ENCODE measurements at places on chromosomes 5 and 9.

DNA sequence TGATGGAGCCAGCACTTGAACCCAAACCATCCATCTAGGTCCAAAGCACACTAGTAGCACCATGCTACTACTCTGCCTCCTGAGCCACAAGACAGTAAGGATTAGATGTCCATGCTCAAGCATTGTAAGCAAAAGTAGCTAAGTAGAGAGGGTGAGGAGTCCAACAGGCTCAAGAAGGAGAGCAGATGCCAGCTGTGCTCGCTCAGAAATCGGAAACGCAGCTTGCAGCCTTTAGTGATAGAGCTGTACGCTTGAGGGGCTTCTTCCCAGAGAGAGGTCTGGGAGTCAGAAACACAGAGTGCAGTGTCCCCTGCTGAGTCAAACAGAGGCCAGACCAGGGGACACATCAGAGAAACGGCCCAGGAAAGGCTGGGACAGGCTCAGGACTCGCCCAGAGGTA is 32.7 kb upstream of the GABRP start:
- no peak for DNase-seq

DNA sequence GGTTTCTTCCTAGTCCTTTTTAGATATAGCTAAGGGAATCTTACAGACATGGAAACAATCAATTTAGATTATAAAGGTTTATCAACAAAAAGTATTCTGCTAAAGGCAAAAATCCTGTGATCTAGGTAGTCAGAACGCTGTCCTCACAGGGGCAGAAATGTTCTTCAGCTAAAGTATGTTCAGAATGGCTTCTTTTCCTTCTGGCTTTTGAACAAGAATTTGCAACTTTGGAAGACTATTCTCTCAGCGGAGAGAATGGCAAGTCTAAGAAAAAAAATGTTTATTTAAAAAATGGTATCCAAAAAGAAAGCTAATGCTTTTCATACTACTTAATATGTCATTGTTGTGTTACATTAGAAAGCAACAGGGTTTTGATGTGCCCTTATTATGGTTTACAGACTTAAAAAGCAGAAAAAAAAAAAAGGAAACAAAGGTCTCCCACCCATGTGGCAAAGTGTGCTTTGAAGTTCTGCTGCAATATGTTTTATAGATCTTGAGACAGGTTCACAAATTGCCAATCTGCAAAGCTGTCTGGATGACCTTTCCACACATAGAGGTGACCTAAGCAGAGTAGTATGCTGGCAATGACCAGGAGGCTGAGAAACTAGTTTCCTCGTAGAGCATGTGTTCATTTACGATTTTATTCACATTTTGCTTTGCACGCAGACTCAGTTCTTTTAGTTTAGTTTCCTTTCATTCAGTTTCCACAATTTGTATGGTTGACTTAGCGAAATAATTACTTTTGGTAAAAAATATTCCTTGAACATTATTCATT is 45.1 kb upstream of the PJA2 start:
- peak; percentile 48 for DNase-seq

DNA sequence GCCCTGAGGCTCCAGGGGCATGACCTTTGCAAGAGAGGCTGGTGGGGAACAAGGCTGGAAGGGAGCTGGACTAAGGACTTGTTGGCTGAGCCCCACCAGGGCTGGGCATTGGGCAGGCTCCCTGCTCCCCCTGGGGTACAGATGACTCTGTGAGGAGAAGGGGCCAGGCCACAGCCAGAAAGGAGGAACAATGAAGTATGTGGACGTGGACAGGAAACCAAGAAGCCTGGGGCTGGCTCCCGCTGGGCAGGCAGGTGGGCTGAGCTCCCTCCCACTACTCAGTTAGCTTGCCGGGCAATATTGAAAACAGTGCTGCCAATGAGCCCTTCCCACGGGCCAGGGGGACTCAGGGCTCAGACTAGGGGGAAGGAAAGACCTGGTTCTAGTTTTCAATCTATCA is 66.1 kb upstream of the SPTLC1 start:
- DNase-seq = no peak

DNA sequence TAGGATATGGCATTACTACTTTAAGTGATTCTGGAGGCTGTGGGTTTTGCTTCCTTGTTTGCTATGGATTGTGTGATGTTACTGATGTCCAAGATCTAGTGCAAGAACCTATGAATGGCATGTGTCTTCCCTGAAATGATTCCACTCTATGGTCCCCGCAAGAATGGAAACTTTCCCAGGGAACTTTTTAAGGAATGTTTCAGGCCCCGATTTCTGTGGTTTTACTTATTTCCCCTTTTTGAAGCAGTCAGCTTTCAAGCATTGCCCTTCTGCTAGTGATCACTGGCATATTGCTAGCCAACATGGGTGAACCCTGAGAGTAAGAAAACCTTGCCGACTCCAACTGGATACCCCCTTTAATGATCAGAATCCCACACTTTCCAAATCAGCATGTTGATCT is 26.6 kb upstream of the CD180 start:
- no peak for DNase-seq

GRCh38 chr5:111447822-111448221 is 64.5 kb downstream of the STARD4 start:
- DNase-seq = no peak

DNA sequence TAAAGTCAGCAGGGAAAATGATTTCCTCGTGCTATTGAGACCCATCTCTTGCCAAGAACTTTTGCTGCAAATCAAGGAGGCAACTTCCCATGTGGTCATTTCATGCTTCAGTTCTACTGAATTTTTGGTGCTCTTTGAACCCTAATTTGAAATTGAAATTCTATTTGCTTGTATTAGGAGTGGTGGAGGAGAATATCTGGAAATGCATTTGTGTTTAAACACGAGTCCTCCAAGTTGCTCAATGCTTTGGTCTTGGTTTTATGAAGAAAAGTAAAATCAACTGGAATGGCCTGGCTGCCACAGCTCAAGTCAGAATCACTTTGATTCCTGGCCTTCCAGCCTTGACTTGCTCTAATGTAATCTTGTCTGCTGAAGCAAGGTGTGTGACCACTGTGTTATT is 613.2 kb downstream of the TLE1 start:
- no peak for DNase-seq

DNA sequence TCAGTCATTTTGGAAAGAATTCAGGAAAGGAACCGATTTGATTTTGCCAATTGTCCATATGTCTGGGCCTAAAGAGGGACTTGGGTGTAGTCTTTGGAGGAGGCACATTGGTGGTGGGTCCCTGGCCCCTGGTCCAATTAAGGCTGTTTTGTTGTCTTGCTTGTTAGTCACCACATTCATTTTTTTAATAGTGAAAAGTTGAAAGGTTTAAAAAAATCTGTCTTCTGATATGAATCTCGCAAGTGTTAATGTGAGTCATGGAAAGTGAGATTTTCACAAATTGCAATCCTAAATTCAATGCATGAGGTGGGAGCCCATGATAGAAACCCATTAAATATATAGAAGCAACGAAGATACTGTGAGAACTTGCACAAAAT is 165.9 kb upstream of the OTULINL start:
- DNase-seq = no peak

DNA sequence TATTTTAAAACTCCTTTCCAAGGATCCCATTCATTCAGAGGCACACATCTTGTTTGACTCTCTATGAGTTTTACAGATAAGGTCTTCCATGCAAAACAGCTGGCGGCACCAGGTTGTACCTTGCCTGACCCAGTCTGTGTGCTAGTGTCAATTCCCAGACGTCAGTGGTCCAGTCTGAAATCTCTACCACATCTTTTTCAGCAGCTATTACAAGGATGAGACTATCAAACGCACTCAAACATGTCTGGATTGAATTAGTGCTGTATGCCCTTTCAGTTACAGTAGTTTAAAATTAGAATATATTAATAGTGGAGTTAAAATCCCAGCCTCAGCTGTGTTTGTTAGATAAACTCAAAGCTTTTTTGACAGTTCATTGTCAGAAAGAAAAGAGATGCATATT is 11.7 kb downstream of the CDC14B start:
- no peak for DNase-seq

GRCh38 chr9:95305770-95306492 is 11.6 kb downstream of the FANCC start:
- DNase-seq = peak; percentile 38

- DNase-seq = no peak
Observed at GRCh38 chr5:132477784-132478365, 12.7 kb downstream of the IRF1 start.

GRCh38 chr9:100459963-100460362 is 13.0 kb upstream of the TMEFF1 start:
- DNase-seq = no peak

DNA sequence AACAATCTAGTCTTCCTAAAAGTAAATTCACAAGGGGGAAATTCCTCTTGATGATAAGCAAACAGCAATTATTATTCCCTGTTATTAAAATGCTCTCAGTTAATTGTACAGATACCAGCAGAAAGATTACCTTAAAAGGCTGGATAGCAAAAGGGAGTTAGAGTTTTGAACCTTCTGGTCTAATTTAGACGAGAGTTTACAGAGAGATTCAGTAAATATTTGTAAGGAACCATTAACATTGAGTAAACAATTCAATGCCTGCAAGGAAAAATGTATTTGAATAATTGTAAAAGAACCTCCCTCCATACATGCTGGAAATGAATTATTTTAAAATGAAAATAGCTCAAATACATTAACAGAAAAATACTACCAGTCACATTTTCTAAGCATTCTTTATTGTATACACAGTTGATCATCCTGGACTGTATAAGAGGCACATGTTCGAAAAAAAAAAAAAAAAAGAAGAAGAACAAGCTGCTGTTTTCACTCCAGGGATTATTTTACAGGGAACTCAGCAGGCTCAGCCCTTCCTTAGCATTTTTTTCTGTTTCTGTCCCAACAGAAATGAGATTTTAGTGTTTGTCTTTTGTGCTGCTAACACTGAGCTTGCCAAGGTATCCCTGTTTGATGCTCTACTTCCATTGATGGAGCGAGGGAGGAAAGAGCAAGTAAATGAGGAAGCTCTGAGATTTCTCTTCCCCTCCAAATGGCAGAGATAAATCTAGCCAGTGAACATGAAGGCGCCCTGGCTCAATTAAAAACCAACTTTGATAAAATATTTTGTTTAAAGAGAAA is 141.1 kb downstream of the ENC1 start:
- DNase-seq = no peak

- DNase-seq = peak; percentile 80
Observed at GRCh38 chr5:124061663-124062062, 549.7 kb downstream of the CSNK1G3 start.
